Activated naive CD4-positive, alpha-beta T cell (primary cell): ENCODE measurements at places on chromosomes 4 and X.
A peak's percentile ranks its signal among the peaks of the same experiment; 100 is the strongest.

- DNase-seq = no peak
These were observed 111.2 kb downstream of the CEP44 start for GRCh38 chr4:174394915-174395314.

DNA sequence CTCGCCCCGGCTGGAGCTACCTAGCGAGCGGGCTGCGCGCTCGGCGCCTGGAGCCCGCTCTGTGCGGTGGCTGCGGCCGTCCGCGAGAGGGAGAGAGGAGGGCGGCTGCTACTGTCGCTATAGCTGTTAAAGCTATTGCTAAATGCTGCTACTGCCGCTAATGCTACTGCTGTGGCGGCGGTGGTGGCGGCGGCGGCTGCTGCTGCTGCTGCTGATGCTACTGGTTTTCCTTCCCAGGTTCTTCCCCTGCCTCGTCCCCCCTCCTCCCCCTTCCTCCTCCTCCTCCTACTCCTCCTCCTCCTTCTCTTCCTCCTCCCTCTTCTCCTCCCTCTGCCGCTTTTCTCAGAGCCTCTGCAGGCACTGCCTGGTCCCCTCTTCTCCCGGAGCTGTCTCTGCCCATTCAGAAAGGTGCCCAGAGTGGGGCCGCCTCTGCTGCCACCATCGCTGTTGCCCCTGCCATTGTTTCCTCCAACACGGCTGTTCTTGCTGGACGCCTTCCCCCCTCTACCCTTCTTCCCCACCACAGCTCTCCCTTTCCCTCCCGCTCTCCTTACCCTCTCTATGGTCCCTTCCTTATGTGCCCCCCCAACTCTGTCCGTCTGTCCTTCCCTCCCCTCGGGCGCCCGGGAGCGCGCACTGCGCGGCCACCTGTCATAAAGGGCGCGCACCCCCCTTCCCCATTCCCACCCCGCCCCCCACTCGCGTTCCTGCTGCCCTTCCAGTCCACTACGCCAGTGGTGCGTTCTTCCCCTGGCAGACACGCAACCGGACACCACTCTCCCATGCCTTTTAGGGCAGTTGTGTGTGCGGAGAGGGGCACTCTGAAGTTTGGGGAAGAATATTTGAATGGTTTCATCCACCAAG is at the start of gene NEXMIF:
Gene NEXMIF, minus strand, starts transcription at position 228 of the 864 bp plus-strand sequence.
- peak; percentile 6 for DNase-seq

DNA sequence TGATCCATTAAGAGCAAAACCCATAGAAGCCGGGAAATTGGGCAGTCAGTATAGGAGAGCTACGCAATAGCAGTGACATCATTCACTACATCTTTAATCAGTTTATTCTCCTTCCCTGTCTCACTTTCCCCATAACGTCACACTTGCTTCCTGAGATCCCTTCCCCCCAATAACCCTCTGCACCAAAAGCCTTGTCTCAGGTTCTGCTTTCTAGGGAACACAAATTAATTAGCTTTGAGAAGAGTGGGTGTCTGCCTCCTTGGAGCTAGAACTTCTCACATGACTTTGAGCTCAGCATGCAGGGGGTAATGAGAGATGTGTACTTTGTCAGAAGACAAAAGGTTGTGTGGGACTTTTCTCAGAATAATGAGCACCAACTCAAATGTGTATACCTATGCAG is 128.3 kb upstream of the MAOA start:
- DNase-seq = no peak

- DNase-seq = no peak
These were observed at the start of gene NPY1R for GRCh38 chr4:163332526-163333406. NPY1R (minus strand) TSS chr4:163332596; CDS start chr4:163326554, 6,042 bp downstream.

GRCh38 chr4:90445380-90445779 is 318.2 kb downstream of the CCSER1 start:
- DNase-seq = no peak

- no peak for DNase-seq
These were observed 44.2 kb downstream of the JADE1 start for GRCh38 chr4:128853741-128854140.

DNA sequence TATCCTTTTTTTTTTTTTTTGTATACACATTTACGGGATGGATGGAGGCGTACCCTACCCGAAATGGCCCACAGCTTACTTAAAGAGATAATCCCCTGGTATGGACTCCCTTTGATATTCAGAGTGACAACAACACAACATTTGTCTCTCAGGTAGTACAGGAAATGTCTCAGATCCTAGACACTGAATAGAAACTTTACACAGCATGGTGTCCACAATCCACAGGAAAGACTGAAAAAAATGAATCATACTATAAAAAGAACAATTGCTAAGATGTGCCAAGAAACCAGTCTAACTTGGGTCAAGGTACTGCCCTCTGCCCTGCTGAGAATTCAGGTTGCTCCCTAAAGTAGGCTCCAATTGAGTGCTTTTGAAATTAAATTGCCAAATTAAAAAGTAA is 100.8 kb upstream of the LANCL3 start:
- DNase-seq = no peak

- DNase-seq = no peak
These were observed 213.3 kb downstream of the GLUD2 start for GRCh38 chrX:121260596-121261240.

DNA sequence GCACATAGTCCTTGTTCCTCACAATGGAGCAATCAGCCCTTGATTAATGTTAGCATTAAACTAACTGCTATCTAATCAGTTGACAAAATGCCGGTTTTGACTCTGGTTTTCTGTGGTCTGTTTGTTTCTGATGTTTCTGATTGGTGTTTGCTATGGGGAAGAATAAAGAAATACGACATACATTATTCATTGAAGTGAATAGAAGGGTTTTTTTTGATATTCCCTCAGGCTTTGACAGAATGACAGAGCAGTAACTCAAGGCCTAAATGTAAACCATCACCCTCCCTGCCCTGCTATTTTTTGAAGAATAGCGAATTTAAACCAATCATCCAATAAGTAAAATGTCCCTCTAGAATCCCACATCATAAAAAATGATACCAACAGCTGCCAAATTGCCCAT is 65.5 kb upstream of the HS3ST1 start:
- no peak for DNase-seq

DNA sequence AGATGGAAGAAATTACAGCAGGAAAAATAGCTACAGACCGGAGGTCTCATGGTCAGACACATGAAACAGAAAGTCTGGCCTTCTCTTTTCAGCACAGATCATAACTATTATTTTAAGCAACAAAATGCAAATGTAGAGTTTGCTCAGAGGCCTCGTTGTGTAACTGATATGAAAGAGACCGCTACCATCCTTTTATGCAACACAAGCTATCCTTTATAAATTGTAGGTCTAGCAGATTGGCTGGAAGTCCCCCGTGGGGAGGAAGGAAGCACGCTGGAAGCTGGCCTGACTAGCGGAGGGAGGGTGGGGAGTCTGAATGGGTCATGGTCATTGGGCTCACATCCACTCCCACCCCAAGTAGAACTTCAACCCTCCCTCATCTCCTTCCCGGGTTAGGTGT is 27.7 kb downstream of the DMP1 start:
- DNase-seq = no peak

DNA sequence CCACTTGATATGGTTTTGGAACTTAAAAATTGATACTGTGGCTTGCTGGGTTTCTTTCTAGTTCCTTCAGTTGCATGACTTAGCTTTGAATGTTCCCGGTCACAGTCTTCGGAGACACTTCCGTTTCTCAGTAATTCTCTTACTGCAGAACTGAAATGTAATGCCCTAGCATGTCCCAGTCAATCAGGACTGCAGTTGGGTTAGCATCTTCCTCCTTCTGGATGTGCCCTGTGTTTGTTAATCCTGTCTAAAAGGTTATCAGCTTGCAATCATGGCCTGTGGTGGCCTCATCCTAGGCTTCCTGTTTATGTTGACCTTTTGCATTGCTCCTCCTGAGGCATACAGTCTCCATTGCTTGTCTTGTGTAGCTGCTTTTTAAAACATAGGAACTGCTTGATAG is 275.9 kb downstream of the ARHGAP10 start:
- no peak for DNase-seq

DNA sequence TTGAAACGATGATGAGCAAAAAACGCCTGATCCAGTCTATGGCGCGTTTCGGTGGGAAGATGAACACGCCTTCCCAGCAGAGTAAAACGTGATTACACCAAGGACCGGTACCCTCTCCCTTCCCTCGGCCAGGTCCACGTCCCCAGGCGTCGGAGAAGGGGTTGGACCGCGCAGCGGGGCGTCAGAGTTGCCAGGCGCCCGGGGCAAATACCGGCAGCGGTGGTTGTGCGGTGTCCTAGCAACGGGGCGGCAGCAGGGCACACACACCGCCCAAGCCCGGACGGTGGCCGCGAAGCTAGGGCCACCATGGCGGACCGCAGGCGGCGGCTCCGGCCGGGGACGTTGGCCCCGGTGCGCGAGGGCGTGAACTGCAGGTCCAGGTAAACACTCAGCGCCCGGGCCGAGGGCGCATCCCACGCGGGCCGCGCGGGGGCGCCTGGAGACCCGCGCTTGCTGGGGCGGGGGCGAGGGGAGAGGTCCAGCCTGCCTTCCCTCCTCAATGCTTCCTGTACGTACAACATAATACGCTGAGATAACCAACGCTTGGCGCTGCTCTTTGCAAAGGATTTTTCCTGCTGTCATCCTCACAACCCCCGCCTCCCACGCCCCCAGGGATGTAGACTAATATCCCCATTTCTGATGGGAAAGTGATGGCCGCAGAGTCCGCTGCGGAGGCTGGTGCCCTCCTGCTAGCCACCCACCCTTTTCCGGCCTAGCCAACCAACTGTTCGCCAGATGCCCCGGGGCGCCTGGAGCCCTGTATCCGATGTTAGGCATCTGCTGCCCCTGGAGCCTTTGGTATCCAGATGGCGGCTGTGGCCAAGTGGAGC is at the start of gene FAM47E:
Gene FAM47E, plus strand, starts transcription at position 281 of the 830 bp plus-strand sequence. Its CDS starts 26 bp downstream, at position 307.
- DNase-seq = peak; percentile 1

DNA sequence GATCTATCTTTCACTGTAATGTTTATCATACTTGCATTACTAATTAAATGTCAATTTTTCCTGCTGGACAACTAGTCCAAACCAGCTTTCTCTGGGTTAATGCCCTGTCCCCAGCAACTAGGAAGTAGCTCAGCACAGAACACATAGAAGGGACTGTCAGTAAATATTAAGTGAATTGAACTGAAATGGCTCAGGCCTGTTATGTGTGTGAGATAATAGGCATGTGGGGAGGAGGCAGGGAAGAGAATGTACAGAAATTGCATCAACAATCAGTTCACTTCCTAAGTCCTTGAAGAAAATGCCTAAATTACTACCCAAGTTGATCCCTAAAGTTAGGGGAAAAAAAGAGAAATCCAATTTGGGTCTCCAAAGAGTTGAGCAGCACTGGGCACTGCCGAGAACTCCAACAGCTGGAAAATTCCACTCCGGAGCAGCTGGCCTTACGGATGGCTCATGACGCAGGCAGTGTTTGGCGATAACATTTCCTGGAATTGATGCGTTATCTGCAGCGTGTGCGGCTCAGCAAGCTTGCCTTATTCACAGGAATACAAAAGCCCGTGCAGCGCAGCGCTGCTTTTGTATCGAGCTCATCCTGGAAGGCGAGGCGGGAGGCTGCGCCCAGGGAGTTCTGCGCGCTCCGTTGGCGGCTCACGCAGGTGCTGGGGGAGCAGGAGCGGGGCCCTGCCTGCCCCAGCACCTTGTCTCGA is 297.3 kb upstream of the LCORL start:
- no peak for DNase-seq

GRCh38 chr4:123824524-123824923 is 427.9 kb downstream of the SPRY1 start:
- DNase-seq = no peak

- no peak for DNase-seq
These were observed 92.0 kb downstream of the NAA11 start for GRCh38 chr4:79233820-79234219.

- DNase-seq = no peak
These were observed 58.5 kb upstream of the NAP1L5 start for GRCh38 chr4:88756149-88756548.

DNA sequence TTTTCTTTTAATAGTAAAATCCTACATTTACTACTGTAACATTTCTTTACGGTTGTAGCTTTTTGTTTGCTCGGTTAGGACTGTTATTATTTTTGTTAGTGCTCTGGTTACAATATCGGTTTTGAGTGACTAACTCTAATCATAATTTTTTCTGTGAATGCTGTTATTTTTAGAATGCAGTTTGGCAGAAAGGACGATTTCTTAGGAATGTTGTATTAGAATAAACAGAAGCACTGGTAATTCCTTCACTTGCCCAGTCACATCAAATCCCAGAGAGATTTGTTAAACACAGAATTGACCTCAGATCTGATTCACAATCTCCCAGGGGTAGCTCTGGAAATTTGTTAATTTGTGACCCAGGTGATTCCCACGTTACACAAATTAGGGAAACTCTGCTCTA is 21.7 kb downstream of the DDIT4L start:
- no peak for DNase-seq

GRCh38 chr4:72945719-72946336 is 123.7 kb downstream of the COX18 start:
- no peak for DNase-seq

GRCh38 chr4:163161536-163162205 is 5.0 kb downstream of the NAF1 start:
- no peak for DNase-seq

GRCh38 chrX:73562984-73563737 is at the start of gene CHIC1:
CHIC1 (plus strand) TSS chrX:73563197; CDS start chrX:73563285, 88 bp downstream.
- DNase-seq = peak; percentile 48

GRCh38 chr4:3765271-3766035 is 732 bp upstream of the ADRA2C start:
- DNase-seq = no peak

DNA sequence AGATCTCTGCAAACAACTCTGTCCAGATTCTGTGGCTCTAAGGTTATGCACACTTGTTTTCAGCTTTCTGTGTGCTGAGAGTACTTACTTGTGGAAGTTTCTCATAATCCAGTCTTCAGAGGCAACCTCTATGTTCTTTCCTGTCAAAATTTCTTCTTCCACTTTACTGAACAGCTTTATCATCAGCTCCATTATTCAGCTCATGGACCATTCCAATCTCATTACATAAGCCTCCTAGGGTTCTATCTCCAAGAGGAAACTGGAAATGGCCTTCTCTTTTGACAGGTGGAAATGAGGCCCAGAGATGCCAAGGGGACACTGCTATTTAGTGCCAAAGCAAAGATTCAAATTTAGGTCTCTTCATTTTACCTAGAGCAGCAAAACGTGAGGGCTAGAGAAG is 61.3 kb downstream of the CHRDL1 start:
- DNase-seq = no peak

- no peak for DNase-seq
These were observed 388.9 kb downstream of the PPARGC1A start for GRCh38 chr4:23500894-23501449.

GRCh38 chr4:56463711-56464110 is 3.7 kb upstream of the SRP72 start:
- DNase-seq = no peak

DNA sequence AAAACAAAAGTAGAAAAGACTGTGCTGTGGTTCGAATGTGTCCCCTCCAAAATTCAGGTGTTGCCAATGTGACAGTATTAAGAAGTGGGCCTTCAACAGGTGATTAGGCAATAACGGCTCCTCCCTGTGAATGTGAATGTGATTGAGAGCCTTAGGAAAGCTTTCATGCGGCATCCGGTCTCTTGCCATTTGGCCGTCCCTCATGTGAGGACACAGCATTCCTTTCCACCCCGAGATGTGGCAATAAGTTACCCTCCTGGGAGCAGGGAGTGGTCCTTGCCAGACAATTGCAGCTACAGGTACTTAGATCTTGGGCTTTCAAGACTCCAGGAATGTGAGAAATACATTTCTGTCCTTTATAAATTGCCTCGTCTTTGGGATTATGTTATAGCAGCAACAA is 129.3 kb downstream of the CPEB2 start:
- no peak for DNase-seq
